Gastroesophageal sphincter (tissue), 4 donors: ENCODE measurements at places on chromosomes 6 and 20.

GRCh38 chr20:40717343-40717865, 28.4 kb upstream of the MAFB start:
- no peak for ATAC-seq

- ATAC-seq, result no peak
Observed at GRCh38 chr6:25883991-25884390, 9.9 kb upstream of the SLC17A3 start.

GRCh38 chr20:38692436-38693411, 31.6 kb upstream of the SLC32A1 start:
- no peak for ATAC-seq

GRCh38 chr20:12053353-12053752, 135.7 kb downstream of the BTBD3 start:
- ATAC-seq, result no peak

- ATAC-seq, result no peak
Observed at GRCh38 chr6:129055796-129056195, 172.9 kb downstream of the LAMA2 start.

DNA sequence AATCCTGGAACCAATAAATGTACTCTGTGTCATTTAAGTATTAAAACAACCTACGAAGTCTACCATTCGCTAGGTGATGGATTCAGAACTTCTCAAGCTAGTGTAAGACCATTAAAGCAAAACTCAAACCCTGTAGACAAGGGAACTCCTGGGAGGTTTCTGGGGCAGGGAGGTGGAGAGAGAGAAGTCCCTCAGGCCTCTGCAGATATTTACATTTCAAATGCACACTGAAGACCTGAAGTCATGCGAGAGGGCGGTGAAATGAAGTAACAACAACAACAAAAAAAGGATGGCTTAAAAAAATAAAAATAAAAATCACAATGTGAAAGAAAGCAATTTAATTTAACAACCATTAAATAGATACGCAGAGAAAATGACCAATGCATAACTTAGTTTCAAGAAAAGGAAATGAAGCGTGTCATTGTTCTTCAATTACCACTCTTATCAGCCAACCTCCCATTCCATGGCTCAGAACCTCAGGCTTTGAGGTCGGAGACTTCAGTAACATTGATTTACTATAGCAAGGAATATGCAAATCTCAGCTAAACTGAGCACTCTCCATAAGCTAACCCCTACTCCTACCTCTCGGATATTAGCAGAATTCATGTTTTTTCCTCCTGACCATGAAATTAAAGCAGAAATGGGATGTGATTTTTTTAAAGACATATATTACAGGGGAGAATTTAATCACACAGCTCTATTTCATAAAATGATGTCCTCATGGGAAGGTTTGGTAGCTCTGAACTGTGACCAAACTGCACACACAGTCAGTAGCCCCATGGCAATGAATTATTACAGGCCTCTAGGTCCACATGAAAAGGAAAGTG, 140.6 kb downstream of the KIF16B start:
- no peak for ATAC-seq

DNA sequence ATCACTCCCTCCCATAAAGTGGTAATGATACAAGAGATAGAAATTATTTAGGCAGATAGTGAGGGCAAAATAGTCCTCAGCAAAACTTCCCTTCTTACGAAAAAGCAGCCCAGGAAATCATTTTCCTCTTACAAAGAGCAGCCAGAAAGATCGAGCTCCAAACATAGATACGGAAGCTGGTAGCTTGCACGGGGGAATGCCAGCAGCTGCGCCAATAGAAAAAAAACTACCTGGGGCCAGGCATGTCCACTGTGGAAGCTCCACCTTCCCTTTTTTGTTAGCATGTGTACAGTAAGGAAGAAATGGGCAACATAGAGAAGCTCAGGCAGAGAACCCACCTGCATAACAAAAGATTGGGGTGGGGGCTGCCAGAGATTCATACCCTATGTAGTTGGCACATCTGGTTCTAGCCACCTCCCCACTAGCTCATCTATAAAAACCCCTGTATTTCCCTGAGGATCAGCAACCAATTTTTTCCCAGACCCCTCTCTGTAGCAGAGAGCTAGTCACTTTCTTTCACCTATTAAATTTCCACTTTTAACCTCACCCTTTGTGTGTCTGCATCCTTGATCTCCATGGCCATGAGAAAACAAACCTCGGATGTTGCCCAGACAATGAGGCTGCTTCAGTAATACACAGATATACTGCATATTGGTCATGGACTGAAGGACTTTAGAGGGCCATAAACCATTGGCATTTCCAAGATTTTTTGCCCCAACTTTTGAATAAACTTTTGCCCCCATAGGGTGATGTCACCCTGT, 52.1 kb downstream of the SOD2 start:
- ATAC-seq, result no peak

DNA sequence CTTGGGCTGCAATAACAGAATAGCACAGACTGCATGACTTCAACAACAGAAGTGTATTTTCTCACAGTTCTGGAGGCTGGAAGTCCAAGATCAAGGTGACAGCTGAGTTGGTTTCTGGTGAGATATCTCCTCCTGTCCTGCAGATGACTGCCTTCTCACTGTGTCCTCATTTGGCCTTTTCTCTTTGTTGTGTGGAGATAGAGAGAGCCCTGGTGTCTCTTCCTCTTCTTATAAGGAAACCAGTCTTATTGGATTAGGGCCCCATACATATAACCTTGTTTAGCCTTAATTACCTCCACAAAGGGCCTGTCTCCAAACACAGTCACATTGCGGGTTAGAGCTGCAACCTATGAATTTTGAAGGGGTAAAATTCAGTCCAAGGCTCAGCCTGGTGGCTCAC, 57.0 kb upstream of the BMP6 start:
- ATAC-seq, result no peak

GRCh38 chr6:91534614-91535013, 947.7 kb upstream of the MAP3K7 start:
- ATAC-seq, result no peak

- ATAC-seq, result no peak
Observed at GRCh38 chr6:133223452-133224029, 17.6 kb upstream of the EYA4 start.

GRCh38 chr6:168791917-168792316, 350.9 kb downstream of the SMOC2 start:
- ATAC-seq, result no peak

DNA sequence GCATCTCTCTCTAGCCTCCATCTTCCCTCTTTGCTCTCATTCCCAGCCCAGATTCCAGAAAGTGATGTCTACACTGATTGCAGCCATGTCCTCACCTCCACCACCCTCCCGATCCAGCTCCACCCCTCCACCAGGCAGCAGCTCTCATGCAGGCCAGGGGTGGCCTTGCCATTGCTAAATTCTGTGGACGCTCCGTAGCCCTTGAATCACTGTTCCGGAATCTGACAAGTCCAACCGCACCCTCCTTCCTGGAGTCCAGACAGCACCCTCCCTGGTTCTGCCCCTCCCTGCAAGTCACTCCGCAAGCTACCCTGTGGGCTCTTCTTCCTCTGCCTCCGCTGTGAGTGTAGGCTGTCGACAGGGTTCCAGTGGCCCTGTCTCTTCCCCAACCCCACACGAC, 26.2 kb downstream of the TNXB start:
- ATAC-seq, result peak; percentile 81

- no peak for ATAC-seq
Observed at GRCh38 chr6:129844118-129844891, 16.8 kb downstream of the TMEM244 start.

DNA sequence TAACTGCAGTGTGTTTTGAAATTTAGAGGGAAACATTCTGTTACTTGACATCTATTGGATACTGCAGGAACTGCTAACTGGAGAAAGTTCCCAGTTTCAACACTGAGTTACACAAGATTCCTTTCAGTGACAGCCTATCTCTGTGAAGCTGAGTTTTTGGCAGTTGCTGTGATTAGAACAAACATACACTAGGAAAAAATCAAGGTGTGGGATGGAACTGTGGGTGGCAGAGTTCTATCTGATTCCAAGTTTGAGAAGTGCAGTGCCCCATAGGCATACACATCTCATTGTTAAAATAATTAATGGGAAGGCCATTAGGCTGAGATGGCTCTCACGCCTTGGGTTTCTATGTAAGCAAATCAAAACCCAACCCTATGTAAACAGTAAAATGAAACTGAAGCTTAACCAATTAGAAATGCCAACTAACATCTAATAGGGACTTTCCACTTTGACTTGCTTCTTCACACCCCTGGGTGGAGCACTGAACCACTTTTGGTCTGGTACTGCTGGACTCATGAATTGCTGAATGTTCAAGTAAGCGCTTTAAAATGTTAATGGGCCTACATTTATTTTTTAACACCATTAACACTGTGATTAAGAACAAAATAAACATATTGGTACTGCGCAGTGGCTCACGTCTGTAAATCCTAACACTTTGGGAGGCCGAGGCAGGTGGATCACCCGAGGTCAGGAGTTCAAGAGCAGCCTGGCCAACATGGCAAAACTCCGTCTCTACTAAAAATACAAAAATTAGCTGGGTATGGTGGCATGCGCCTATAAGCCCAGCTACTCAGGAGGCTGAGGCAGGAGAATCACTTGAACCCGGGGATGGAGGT, 55.2 kb upstream of the TBC1D7 start:
- ATAC-seq, result peak; percentile 86

GRCh38 chr6:44104481-44105021, 22.7 kb downstream of the MRPL14 start:
- peak; percentile 75 for ATAC-seq

- no peak for ATAC-seq
Observed at GRCh38 chr6:139863346-139863745, 488.9 kb upstream of the CITED2 start.

DNA sequence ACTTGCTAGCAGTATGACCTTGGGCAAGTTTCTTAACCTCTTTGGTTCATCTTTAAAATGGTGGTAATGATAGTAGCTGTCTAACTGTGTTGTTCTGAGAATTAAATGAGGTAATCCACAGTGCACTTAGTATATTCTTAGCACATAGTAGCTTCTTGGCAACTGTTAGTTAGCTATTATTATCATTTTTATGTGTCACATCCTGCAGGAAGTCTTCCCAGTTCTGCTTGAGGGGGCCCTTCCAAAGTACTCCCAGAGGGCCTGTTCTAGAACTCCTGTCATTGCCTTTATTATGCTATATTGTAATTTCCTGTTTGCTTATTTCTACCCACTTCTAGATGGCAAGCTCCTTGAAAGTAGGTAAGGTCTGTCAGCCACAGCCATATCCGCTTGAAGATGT, 30.6 kb downstream of the ANKS1A start:
- peak; percentile 36 for ATAC-seq
